NT2/D1 (cell line): ENCODE measurements at places on chromosomes 2 and 18.

DNA sequence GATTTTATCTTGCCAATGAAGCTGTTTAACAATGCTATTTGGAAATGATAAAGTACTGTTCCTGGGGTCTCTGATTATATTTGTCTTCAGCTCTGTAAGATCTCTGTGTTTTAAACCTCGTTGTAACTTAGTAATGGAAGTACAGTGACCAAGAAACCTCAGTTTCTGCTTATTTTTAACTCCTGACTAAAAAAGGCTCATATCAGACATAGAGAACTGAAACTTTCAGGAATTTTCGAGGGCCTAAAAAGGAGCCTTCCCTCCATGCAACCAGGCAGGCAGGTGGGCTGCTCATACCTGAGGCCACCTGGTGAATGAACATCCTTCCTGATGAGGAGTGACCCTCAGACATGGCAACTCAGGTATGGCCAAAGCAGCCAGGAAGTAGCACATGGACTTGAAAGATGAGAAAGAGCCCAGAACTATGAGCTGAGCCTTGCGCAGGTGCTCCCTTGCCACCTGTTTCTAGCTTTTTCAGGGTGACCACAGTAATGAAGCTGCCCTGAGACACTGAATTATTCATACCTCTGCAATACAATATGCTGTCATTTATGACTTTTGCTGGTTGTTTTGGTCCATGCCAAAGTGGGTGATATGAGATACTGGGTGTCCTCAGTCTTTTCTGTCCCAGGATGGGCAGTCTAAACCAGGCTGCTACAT, 23.9 kb downstream of the MYO3B start:
- no peak for DNase-seq

DNA sequence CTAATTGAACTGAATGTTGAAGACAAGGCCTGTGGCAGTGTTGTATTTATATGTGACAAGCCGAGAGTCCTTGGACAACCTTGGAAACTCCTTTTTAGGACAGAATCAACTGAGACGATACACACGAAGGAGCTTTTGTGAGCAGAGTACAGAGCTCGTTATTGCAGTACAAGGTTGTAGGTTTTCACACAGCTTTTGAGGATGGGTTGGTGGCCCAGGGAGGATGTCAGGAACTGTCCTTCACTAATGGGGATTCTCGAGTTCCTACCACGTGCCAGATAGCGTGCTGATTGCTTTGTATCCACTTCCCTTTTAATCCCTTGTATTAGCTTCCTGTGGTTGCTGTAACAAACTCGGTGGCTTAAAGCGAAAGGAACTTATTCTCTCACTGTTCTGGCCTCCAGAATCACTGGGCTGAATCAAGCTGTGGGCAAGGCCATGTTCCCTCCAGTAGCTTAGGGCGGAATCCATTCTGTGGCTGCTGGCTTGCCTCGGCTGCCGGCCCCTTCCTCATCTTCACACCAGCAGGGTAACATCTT, 20.2 kb downstream of the INPP4A start:
- DNase-seq: no peak

DNA sequence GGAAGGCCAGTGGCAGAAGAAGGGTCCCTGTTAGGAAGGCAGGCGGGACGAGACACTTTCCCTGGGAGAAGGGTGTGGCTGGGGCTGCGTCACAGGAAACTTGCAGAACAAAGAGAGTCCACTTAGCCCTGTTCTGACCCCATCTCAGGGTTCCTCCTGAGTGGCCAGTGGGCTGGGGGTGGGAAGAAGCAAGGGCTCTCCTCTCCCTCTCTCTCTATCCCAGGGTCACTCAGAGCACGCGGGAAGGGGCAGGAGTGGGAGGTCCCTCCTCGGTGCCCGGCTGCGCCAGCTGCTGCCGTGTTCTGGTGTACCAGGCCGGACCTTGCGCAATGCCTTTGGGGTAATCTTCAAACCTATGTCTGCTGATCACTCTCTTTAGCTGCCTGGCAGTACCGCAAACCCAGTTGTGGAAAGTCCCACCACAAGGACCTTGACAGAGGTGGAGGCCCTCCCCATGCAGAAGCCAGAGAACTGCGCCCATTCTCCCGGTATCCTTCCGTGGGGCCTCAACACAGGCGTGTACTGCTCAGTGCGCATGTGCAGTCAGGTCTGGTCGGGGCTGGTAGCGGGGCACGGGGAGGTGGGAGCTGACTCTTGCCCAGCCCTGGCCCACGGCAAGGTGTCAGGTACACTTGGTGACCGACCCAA, 47.8 kb upstream of the ST3GAL5 start:
- no peak for DNase-seq

DNA sequence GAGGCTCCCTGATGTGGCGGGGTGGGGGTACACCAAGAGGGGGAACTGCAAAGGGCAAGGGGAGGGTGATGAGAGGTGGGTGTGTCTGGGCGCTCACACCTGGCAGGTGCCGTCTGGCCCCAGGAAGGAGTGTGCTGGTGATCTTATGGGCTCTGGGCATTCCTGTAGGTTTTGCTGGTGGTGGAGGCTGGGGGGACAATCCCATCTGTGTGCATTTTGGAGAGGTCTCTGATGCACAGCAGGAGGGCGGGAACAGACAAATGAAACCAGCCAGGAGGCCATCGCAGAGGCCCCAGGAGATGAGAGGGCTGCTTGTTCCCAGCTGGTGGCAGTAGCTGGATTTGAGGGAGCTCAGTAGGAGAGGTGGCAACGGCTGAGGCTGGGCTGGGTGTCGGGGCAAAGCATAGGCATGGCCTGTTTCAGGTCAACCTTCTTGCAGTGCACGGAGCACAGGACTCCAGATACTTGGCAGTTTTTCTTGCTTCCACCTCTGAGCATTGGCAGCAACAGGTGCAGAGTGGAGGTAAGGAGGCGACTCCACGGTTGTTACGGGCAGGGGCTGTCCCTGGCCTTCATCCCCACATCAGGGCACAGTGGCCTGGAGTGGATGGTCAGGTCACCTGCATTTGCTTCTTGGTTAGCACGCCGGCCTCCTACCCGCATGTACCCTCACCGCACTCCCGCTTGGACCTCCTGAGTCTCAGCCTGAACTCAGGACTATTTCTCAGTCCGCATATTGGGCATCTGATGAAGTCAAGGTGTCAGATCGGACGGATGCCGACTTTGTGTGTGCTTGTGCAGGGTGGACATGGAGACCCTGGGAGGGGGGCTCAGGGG, 194.2 kb upstream of the HDAC4 start:
- no peak for DNase-seq

DNA sequence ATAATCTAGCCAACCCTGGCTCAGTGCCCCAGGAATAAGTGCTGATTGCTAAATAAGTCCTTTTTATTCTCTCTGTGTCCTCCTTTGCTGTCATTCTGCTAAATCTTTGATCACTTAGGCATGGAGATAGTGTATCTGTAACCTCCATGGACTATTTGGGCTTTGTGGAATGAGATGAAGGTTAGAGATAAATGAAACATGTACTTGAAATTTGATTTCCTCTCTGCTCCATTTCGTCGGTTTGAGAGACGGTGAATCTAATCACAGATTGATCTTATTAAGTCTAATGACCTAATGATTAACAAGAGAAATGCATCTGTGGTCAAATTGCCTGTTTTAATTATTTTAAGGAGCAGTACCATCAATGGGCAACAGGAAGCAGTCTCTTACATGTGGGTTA, 159.2 kb downstream of the RIT2 start:
- DNase-seq: no peak

DNA sequence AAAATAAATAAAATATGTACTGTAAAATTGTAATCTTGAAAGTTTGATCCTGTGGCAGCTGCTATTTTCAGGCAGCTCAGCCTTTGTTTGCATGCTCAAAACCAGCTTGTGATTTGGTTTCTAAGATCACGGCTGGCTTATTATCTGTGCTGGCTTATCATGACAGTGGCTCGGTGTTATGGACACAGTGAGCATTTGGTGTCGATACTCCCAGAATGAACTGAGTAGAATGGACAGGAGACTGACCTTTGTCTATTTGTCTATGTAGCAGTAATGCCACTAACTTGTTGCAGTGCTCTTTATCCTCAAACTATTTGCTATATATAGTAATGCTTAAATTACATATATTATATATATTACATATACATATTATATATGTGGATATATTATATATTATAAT, 58.8 kb downstream of the NEDD4L start:
- no peak for DNase-seq

GRCh38 chr18:12823892-12824291, 60.1 kb downstream of the PTPN2 start:
- DNase-seq: no peak

- DNase-seq: no peak
These were observed 13.3 kb downstream of the ATF2 start for GRCh38 chr2:175154661-175155082.
